ENCODE measurements at places on chromosomes 1 and 21.

- DNase-seq = no peak
These were observed 178.8 kb downstream of the NR5A2 start for GRCh38 chr1:200206340-200206739.

DNA sequence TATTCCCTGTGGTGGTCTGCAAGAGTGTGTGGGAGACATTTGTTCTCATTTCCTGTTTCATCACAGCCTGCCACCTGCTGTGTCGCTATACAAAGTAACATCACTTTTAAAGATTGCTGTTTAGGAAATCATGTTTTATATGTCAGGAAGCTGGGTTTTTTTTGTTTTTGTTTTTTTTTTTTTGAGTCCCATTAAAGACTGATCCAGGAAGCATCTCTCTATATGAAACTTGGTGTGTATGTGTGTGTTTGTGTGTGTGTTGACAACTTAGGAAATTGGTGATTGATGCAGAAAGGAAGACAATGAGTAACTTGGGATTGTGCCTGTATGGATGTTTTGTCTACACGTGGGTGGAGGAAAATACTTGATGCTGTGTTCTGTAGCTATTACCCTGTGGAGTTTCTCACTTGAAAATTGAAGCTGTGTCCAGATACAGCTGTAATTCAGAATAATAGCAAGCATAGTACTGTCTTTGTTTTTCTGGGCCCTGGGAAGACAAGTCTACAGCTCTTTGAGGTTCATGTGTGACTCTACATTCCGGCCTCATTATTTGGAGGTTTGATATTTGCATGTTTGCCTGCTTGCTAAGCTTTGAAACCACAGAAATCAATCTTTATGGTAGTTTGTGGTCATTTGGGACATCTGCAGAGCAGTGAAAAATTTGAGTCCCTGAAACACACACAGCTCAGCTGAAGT, 47.9 kb downstream of the LAMC1 start:
- DNase-seq = no peak

DNA sequence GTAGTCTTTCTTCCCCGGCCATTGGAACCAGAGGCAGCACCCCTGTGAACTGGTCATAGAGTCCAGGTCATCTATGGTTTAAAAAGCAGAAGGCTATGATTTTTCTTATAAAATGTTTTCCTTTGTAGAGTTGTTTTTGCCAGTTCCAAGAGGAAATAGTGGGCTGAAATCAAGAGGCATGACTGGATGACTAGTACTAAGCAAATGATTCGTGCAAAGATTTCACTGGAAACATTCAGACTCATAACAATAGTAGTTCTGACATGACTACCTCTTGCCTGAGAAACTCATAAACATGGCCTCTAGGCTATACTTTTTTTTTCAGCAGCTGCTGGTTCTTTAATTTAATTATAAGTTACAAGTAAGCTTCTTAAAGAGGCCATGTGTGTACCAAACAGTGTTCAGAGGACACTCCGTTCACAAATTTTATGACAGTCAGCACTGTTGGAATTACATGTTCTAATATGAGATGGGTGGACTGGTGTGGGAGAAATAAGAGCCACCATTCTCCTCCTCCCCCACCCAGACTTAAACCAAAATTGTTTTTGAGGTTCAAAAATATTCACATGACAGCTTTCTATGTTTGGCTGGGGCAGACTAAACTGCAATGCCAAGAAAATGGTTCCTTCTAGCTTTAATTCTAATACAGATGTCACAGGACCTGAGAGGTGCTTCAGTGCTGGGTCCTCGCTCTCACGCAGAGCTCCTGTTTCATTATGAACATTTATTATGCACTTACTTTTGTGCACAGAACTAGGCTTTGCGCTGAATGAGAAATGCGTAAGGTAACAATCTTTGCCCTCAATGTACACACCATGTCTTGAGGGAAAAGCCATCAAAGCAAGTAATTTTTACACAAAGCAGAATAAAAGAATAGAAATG, 147.5 kb downstream of the ZC3H11B start:
- DNase-seq = no peak

DNA sequence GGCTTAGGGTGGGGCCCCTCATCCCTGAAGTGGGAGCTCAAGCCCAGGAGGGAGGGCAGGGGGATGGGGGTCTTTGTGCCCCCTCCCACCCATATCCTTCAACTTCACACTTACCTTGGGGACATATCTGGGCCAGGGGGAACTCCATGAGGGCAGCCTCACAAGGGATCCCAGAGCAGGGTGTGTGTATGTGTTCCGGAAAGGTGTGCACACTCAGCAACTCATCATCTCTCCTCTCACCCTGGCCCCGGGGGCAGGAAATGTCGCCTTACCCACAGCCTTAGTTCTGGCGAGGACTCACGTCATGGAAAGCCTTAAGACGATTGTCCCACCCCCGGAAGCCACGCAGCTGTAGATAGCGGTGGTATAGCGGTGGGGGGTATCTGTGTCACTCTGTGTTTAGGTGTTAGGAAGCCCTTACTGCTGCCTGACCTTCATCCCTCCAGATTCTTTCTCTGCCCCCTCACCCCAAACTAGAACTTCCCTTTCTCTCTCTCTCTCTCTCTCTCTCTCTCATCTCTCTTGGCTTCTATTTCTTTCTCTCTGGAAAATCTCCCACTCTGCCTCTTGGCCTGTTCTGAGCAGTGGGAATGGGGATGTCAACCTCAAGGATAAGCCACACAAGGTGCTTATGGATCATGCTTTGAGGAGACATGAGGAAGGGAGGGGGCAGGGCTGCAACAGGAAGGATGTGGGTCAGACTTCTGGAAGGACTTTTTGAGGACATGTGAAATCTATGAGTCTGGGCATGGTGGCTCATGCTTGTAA, at the start of gene SH2D2A:
Gene SH2D2A, minus strand, starts transcription at position 288 of the 768 bp plus-strand sequence. Its CDS starts 140 bp downstream, at position 148.
- DNase-seq = no peak

DNA sequence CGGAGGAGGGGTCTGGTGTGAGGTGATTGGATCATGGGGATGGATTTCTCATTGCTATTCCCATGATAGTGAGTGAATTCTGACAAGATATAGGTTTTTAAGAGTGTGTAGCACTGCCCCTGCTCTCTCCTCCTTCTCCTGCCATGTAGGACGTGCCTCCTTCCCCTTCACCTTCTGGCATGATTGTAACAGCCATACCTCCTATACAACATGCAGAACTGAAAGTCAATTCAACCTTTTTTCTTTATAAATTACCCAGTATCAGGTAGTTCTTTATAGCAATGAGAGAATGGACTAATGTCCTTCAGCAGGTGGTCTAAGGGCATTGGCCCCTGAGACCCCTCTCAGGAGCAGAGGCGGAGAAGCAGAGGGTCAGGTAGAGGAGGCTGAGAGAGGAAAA, 168.7 kb upstream of the ETV3 start:
- DNase-seq = no peak

DNA sequence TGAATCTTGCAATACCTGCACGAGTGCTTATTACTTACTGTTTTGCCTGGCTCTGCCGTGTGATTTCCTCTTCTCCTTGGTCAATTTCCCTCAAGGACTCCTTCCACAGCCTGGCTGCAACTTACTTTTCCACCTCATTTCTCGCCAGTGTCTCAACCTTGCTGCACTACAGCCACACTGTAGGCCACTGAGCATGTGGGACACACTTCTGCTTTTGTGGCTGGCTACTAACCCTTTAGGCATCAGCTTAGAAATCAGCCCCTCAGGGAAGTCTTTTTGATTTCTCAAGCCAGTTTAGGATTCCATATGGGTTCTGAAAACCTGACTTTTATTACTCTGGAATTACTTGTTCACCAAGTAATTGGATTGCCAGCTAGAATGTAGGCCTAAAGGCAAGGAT, 5.2 kb upstream of the DMRTB1 start:
- DNase-seq = no peak

GRCh38 chr1:161287482-161288054, 22.2 kb downstream of the MPZ start:
- DNase-seq = no peak

DNA sequence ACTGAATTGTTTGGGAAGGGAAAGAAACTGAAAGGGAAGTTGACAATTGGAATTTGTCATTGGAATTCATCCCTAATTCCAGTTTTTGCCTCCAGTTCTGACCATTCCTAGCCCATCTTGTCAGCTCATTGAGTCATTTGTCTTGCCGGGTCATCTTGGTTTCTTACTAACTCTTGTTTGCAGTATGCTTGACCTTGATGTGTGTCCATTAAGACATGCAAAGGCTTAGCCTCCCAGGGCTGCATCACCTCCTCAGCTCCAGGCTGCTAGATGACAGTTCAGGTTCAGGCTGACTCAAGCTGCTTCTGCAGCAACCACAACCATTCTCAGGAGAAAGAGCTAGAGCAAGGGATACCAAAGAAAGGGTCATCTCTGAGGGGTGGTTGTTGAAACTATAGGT, 151.3 kb upstream of the PTGFR start:
- DNase-seq = no peak

DNA sequence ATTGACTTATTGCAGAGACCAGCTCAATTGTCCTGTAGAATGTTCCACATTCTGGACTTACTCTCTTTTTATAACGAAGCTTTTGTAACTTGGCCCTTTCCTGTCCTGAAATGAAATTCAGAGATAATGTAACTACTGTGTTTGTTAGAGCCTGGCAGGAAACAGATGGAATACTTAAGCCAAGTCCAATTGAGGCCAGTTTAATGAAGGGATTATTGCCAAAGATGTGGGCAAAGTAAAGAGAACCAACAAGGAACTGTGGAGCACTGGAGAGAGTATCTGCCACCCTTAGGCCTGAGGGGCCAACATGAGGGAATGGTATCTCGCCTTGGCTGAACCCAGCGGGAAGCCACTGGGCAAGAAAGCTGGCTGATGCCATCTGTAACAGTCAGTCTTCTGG, 32.9 kb downstream of the MFSD2A start:
- DNase-seq = no peak

GRCh38 chr1:172671591-172671990, 12.7 kb downstream of the FASLG start:
- DNase-seq = no peak

- DNase-seq = no peak
These were observed 2.4 kb upstream of the PROX1 start for GRCh38 chr1:213985209-213986019.

- no peak for DNase-seq
These were observed 6.4 kb downstream of the SSBP3 start for GRCh38 chr1:54399765-54400164.

- DNase-seq = no peak
These were observed 97.8 kb downstream of the ZFYVE9 start for GRCh38 chr1:52239708-52240001.

DNA sequence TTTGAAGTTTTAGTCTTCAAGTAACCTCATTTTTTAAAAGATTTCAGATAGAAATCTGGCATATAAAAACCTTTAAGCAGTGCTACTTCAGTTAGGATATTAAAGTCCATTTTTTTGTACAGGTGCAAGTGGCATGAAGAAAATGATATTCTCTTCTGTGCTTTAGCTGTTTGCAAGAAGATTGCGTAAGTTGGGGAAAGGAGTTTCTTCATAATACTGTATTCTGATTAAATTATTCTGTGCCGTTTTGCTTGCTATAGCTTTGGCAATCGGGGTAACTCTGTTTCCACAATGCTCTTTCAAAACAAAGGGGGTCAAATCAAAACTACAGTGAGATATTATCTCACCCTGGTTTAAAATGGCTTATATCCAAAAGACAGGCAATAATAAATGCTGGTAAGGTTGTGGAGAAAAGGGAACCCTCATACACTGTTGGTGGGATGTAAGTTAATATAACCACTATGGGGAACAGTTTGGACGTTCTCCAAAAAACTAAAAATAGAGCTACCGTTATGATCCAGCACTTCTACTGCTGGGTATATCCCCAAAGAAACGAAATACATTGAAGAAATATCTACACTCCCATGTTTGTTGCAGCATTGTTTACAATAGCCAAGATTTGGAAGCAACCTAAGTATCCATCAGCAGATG, 27.1 kb downstream of the MAEL start:
- DNase-seq = no peak

DNA sequence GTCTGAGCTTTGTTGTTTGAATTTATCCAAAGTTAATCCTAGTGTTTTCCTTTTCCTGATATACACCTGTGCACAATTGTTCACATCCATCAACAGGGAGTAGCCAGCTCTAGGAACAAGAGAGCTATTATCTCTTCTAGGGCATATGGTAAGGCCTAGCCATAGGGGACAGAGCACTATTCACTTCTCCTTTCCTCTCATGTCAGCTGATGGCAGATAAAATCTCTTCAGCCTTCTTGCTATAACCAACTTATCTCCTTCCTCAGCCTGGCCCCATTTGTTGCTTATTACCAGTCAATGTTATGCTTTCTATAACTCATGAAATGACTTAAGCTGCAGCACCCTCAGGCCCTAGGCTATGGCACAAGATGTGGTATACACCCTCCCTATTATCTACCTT, 38.9 kb downstream of the PATJ start:
- no peak for DNase-seq

DNA sequence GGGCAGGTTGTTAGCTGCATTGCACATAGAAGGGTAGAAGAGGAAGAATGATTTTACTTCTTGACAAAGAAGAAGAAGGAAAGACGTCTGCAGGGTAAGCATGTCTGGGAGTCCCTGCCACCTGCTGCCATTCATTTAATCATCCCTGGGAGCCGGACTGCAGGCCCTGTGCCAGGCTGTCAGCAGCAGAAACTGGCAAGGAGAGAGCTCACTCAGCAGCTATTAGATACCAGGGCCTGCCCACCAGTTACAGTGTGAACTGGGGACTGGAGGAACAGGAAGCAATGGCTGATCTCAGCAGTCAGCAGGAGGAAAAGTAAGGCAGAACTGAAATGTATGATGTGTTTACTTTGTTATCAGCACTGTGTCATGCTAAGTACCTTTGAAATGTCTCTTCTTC, 75.7 kb upstream of the C1orf87 start:
- DNase-seq = peak; percentile 11

- no peak for DNase-seq
These were observed 160.2 kb downstream of the VAV3 start for GRCh38 chr1:107804741-107805140.

Measured in cerebellum (tissue), 4 donors.